Head of caudate nucleus (tissue), 42 donors: ENCODE measurements at places on chromosomes 4 and X.

- no peak for DNase-seq
Measured at GRCh38 chr4:36138220-36138619, 106.1 kb downstream of the ARAP2 start.

- no peak for DNase-seq
Measured at GRCh38 chrX:113001836-113002235, 161.2 kb upstream of the AMOT start.

DNA sequence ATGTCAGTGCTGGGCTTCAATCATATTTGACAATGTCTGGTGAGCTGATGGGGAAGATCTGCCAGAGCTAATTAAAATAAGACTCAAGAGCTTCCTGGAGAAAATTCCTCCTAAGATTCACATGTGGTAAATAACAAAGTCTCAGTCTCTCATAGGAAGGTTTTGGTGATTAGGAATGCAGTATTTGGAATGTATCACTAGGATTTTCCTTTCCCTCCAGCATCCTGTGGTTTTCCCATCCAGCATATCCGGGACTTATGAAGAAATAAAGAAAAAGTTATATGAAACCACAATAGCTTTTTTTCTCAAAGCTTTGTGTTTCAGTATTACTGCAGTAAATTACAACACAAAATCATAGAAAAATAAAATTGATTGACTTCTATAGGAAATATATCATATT is 1597.1 kb downstream of the ADGRL3 start:
- no peak for DNase-seq

GRCh38 chr4:94551643-94552564 is 100.2 kb downstream of the PDLIM5 start:
- DNase-seq, result no peak

- no peak for DNase-seq
Measured at GRCh38 chr4:149552601-149553000, 263.0 kb downstream of the IQCM start.

GRCh38 chr4:6416518-6417286 is 55.7 kb downstream of the PPP2R2C start:
- DNase-seq, result peak; percentile 63

GRCh38 chr4:125515016-125515415 is 200.3 kb downstream of the FAT4 start:
- DNase-seq, result no peak

- no peak for DNase-seq
Measured at GRCh38 chr4:6972911-6973310, 63.3 kb downstream of the TBC1D14 start.

DNA sequence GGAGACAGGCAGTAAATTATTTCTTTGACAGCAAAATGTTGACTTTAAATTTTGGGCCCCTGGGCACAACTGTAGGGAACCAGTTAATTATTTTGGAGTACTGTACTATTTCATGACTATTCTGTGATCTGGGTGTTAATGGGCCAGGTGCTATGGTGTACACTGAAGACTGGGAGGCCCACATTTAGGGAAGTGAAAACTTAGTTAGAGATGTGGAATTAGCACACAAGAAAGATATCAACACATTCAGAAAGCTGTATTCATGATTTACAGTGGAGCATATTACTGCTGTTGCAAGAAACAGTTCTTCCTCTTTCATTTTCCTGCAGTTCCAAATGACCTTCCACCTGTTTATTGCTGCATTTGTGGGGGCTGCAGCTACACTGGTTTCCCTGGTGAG is 12.4 kb downstream of the PLP1 start:
- no peak for DNase-seq

- DNase-seq, result no peak
Measured at GRCh38 chrX:34404386-34405070, 252.6 kb downstream of the TMEM47 start.

GRCh38 chr4:101192244-101192643 is 155.1 kb downstream of the PPP3CA start:
- no peak for DNase-seq

DNA sequence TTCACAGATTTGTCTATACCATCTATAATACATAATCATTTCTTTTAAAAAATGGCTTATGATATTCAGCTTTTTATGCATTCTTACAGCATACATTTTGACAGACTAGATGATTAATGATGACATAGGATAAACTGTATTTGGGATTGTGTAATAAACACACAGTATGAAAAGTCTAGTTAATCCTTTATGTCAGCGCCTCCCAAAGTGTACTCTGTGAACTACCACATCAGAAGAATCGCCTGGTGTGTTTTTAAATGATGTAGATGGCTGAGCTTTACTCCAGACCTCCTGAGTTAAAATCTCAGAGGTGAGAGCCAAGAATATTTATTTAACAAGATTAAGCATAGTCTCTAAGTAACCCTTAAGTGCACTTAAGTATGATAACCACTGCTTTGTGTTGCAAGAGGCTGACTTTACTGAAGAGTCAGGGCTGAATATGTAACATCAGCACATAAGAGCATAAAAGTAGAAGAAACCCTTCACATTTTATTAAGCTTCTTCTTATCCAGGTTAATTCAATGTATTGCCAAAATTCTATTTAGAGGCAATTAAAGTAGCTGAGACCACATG is 104.2 kb downstream of the ANK2 start:
- no peak for DNase-seq

- no peak for DNase-seq
Measured at GRCh38 chr4:42843694-42844093, 48.8 kb upstream of the GRXCR1 start.

DNA sequence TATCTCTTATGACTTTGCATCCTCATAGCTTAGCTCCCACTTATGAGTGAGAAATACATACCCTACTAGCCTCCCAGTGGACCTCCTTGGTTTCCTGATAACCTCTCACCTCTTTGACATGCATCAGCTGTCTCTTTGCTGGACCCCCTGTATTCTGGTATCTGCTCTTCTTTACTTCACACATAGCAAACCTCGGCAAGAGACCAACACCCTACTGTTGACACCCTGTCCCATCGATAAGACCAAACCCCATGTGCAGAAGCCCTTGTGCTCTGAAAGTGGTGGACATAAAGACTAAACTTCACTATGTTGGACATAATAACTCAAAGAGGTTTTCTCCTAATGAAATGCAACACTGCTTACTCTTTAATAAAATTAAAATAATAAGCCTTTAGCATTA is 75.7 kb downstream of the RNF150 start:
- DNase-seq, result no peak

GRCh38 chrX:15242899-15243555 is 26.9 kb downstream of the ASB9 start:
- peak; percentile 70 for DNase-seq

- DNase-seq, result no peak
Measured at GRCh38 chrX:1491851-1492349, 39.2 kb upstream of the ASMTL start.

DNA sequence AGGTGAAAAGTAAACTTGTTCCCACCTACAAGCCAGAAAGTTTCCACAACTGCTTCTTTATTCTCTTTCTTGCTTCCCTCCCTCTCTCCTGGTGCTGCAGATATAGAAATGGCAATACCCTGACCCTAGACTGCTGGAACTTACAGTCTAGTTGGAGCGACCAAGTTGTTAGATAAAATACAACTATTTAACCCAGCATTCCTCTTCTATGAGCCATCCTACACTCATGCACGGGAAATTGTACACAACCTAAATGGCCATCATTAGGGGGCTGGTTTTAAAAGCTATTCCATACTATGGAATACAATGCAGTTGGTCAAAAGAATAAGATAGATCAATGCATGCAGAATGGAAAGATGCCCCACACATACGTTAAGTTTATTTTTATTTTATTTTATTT is 41.1 kb downstream of the PJA1 start:
- DNase-seq, result no peak
